ENCODE measurements at places on chromosomes 12 and 14.
A peak's percentile ranks its signal among the peaks of the same experiment; 100 is the strongest.

DNA sequence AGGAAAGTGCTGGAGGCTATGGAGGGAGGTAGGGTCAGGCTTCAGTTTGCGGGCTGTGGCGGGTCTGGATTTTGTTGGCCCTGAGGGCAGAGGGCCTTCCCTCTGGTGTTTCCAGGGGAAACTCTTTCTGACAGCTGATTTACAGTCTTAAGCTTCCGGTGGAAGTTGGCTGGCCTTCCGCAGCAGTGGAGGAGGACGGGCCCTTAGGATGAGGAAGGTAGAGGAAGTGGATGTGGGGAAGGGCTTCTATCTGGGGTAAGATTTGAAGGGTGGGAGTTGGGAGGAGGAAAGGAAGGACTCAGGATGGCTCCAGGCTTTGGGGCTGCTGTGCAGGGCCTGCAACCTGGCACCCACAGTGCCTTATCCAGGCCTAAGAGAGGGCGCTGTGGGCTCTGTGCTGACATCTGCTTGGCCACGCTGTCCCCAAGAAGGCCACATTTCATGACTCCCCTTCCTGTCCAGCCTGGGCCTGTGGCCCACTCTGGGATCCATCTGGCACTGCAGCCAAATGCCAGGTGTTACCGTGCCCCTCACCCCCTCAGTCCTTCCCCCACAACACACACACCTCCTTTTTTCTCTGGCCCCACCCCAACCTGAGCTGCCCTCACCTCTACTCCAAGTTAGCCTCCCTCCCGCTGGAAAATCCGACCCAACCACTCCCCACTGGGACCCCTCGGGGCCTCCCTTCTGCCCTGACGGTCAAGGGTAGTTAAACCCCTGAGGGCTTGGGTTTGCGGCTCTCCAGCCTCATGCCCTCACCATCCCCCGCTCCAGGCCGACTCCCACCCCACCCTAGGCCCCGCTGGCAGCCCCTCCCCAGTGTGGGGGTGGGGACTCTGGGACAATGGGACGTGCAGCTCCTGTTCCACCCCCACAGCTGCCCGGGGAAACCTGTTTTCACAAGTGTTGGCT lies 7.7 kb upstream of the PPP1R13B start:
- no peak for DNase-seq

DNA sequence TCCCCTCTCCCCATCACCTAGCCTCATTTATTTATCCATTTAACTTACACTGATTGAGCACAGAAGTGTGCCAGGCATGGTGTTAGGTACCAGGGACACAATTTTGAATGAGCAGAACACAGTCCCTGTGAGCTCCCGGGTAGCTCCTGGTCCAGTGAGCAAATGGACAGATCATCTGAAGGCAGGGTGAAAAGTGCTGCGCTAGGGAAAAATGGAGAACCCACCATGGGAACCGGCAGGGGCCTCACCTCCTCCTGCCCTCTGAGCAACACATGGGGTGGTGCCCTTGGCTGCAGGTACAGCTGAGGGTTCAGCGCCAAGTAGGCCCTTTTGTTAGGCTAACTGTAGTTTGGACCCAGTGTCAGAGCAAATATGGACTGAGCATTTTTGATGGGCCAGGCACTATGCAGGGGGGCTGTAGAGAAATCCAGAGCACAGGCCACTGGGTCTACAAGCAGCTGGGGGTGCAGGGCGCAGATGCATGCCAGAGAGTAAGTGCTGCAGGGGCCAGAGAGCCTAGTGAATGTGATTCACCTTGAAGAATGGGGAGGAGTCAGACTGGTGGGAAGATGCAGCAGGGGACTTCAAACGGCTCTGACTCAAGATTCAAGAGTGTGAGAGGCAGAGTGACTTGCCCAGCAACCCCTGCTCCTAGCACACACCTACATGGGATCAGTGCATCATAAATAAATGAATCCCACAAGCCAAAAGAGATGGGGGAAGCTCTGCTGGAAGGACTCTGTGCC lies 28.2 kb downstream of the LTBP2 start:
- DNase-seq, result peak; percentile 83

GRCh38 chr14:105315211-105315721 lies 718 bp downstream of the PACS2 start:
- no peak for DNase-seq

DNA sequence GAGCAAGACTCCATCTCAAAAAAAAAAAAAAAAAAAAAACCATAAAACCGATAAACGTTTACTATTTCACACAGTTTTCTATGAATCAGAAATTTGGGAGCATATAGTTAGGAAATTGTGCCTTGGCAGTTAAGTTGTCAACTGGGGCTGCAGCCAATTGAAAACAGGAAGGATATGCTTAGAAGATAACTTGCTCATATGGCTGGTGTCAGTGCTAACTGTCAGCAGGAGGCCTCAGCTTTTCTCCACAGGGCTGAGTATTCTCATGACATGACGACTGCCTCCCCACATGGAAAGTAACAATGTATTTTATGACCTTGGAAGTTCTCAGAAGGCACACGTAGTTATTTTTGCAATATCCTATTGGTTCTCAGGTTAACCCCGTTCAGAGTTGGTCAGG lies 29.6 kb upstream of the OR5AU1 start:
- DNase-seq, result peak; percentile 27

DNA sequence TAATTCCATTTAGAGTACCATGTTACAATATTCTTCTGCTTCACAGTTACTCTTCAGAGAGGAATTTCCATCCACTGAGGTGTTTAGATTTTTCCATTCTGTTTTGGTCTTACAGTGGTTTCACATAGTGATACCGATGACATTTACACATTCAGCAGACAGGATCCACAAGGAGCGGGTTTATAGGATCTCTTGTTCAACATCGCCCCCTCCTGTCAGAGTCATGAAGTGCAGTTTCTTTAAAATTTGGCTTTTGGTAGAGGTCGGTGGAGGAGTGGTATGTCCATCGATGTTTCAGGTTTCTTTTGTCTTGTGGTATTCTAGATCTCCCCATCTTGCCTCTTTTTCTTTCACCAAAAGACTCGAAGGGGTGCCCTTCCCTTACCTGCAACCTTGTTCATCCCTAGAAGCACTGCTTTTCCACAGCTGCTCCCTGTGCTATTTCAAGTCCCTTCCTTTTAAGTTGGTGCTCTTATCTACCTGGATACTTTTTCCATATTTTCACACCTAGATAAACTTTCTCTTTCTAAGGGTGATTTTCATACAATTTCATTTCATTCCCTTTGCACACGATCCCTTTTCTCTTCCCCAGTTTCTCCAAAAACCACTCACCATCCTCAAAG lies 181.3 kb downstream of the ITPR2 start:
- DNase-seq, result peak; percentile 80

DNA sequence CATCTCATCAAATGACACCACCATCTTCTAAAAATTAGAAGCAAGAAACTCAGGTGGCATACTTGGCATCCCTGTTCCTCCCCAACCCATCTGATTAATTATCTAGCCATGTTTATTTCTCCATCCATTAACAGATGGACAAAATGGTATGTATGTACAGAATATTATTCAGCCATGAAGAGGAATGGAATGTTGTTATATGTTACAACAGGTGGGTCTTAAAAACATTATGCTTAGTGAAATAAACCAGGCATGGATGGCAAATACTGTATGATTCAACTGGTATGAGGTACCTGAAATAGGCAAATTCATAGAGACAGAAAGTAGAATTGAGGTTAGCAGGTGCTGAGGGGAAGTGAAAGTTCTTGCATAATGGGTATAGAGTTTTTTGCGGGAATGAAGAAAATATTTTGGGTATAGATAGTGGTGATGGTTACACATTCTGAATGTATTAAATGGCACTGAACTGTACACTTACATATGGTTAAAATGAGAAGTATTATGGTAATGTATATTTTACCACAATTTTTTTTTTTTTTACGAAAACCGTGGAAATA lies 17.5 kb downstream of the YY1 start:
- DNase-seq, result no peak

DNA sequence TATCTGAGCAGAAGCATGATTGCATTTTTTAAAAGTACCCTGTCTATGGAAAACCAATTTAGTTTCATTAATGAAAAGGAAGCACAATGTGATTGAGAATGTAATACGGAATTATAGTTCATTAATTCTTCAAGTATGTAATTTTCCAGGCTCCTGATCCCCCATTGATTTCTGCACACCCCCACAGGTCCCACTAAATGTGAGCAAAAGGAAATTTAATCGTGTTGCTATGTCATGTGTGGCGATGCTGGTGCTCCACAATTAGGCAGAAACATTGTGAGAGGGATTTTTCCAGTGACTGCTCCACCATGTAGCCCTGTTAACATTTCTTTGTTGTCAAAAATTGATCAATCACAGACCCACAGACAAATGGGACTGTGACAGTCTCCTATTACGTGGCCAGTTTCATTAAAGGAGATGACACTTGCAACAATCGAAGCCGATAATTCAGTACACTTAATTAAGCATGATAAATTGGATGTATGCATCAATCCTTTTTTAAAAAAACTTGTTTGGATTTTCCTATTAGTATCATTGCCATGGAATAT lies 306.0 kb downstream of the NELL2 start:
- no peak for DNase-seq

GRCh38 chr12:42960087-42960527 lies 370.6 kb upstream of the PRICKLE1 start:
- DNase-seq, result peak; percentile 23

- DNase-seq, result no peak
Observed at GRCh38 chr12:124525927-124526692, 41.3 kb downstream of the NCOR2 start.

- DNase-seq, result peak; percentile 28
Observed at GRCh38 chr14:51095854-51096823, 1.2 kb upstream of the TRIM9 start.

DNA sequence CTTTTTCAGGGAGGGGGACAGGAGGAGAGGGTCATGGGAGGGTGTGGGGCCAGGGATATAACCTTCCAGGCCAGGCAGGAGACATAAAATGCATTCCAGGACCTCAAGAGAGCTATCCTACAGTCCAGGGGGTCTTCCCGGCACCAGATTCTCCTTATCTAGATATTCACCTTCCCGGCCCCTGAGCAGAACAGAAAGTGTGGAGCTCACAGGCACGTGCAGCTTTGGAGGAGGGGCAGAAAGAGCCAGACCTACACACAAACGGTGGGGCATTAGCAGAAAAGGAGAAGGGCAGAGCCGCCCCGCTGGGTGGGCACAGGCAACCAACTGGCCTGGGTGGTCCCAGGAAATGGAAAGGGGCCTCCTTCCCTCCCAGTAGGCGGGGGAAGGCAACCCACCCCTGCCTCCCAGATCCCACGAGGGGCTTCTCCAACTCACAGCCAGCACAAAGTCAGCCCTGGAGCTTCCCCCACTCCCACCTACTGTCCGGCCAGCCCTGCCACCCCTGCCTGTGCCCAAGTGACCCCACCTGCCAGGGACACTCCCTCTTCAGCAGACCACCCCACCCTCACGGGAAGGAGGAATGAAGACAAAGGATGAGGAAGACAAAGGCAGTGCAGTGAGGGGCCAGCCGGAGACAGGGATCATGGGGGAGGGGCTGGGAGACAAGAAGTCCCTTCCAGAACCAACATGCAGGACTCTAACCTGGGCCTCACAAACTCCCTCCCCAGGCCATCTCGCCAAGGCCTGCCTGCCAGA lies 33.3 kb downstream of the CCDC85C start:
- no peak for DNase-seq

GRCh38 chr14:34355584-34356263 lies 106.3 kb downstream of the SPTSSA start:
- DNase-seq, result peak; percentile 57

GRCh38 chr14:94227029-94227428 lies 52.9 kb downstream of the PPP4R4 start:
- peak; percentile 67 for DNase-seq

- no peak for DNase-seq
Observed at GRCh38 chr12:123119808-123120207, 31.1 kb downstream of the PITPNM2 start.

DNA sequence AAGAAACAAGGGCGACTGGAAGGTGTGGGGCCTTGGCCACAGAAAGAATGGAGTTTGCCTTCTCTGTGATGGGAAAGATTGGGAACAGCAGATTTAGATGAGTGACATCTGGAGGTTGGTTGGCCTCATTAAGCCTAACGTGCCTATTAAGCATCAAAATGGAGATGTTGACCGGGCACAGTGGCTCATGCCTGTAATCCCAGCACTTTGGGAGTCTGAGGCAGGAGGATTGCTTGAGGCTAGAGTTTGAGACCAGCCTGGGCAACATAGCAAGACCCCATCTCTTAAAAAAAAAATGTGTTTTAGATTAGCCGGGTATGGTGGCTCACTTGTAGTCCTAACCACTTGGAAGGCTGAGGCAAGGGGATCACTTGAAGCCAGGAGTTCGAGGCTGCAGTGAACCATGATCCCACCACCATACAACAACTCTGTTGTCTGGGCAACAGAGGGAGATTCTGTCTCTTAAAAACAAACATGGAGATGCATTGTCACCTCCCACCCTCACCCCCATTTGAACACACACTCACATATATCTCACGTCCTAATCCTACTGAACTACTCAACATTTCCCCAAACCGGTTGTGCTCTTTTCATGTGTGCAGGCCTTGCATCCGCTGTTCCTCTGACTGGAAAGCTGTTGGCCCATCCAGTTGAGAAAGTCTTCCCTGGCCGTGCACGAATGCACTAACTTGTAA lies 172.1 kb downstream of the ETV6 start:
- no peak for DNase-seq

GRCh38 chr14:70830998-70831781 lies 21.9 kb upstream of the MAP3K9 start:
- no peak for DNase-seq

GRCh38 chr14:95464103-95464502 lies 52.3 kb downstream of the SYNE3 start:
- DNase-seq, result no peak

DNA sequence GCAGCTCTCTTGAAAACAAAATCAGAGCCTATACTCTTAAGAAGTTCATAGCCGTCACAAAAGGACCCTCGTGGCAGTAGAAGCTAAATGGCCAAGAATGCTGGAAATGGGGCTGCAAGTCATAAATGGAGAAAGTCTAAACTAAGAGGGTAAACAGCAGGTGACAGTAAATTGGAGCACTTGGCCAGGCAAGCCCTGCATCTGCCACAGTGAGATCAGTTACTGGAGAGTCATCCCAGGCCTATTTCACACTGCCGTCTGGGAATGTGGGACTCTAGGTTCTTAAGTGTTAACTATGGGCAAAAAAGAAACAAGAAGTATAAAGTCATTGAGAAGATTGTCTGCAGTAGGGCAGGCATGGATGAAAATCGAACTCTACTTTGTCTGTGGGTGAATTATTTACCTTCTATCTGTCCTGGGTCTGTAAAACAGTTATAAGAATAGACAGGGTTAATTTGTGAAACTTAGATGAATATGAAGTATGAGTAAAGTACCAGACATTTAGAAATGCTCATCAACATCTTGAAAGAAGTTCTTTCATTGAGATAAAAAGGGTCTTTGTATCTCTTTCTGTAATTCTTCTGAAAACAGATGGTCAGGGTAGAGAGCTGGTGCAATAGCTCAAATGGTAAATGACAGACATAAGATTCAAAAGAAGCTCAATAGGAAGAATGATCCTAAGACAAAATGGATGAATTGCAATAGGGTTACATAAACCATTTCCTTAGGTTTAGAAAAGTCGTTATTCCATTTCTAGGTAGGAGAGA lies 792.5 kb downstream of the DIO2 start:
- DNase-seq, result no peak

DNA sequence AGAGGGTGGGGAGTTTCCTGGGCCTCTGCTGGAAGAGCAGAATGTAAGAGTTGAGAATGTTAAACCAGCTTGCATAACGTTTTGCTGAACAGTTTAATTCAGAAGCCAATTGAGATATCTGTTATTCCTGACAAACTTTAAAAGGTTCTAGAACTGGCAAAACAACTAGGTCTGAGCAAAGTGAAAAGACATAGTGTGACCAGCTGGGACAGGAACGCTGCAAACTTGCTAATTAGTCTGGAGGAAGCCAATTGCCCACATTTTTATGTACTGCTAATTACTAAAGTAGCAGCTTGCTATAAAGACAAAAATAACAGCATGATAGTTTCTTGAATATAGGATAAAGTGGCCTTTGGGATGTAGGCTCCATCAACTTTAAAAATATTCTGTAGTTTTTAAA lies 704.9 kb downstream of the NRXN3 start:
- no peak for DNase-seq
